ENCODE measurements at places on chromosomes 5 and 9. TPM values are rescaled to one million over a fixed set of nuclear protein-coding genes. Genes with fewer than 3 reads are reported as not detected.

- H3K36me3 ChIP-seq: no peaks in the 10 kb centered on the region
- no peak overlapping the region for H3K27ac ChIP-seq
- no peak overlapping the region for H3K4me3 ChIP-seq
- no peak for DNase-seq
- no peaks in the 10 kb centered on the region for H3K4me1 ChIP-seq
Measured at GRCh38 chr9:120921661-120922181, 4.9 kb downstream of the TRAF1 start.

- no peaks in the 10 kb centered on the region for H3K4me1 ChIP-seq
- H3K36me3 ChIP-seq: no peaks in the 10 kb centered on the region
- no peak overlapping the region for H3K27ac ChIP-seq
- no peaks in the 10 kb centered on the region for H3K27me3 ChIP-seq
- DNase-seq: no peak
Measured at GRCh38 chr5:175893466-175893865, 22.1 kb downstream of the CPLX2 start.

Gene CHSY3
- total RNA-seq: 0.77 TPM

Gene SLC25A2
- not detected for total RNA-seq

Gene LVRN
- total RNA-seq: 1.7 TPM

DNA sequence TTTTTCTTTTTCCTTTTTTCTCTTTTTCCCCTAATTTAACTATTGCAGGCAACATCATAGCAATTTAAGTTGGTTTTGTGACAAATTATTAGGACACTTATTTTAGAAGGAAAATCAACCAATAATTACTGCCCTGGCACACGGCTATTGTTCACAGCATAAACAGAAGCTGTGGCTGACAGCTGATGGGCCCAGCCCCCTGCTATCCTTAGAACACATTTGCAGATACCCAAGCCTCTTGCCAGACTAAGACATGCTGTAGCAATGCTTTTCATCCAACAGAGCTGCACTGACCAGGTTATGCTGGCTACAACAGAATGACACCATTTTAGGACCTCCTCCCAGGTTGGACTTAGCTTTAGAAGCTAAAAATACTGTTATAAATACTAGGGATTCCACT is 852.7 kb upstream of the DMAC1 start:
- no peak overlapping the region for H3K4me3 ChIP-seq
- no peaks in the 10 kb centered on the region for H3K4me1 ChIP-seq
- no peaks in the 10 kb centered on the region for H3K27me3 ChIP-seq
- H3K27ac ChIP-seq: no peak overlapping the region
- H3K36me3 ChIP-seq: no peaks in the 10 kb centered on the region

Gene IL5
- total RNA-seq: not detected

DNA sequence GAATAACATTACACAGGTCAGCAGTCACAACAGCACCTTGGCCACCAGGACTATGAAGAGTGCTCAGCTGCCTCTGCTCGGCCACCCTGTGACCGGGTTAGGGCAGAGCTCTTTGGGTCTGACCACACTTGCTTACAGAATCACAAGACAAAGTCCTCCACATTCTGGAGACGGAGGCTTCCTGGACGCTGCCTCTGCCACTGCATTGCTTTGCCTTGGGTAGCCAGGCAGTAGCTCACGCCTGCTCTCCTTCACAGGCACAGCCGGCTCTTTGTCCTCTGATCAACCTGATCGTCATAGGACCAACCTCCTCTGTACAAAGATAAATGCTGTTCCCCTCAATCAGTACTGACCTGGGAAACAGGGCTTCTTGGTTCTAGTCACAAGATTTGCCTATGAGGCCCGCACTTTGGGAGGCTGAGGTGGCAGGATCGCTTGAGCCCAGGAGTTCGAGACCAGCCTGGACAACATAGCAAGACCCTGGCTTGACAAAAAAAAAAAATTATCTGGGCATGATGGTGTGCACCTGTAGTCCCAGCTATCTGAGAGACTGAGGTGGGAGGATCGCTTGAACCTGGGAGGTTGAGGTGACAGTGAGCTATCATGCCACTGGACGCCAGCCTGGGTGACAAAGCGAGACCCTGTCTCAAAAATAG is 128.4 kb upstream of the IER5L start:
- no peaks in the 10 kb centered on the region for H3K4me1 ChIP-seq
- DNase-seq: no peak
- no peak overlapping the region for H3K27ac ChIP-seq

GRCh38 chr9:89839449-89839848 is 234.6 kb downstream of the GADD45G start:
- H3K36me3 ChIP-seq: no peaks in the 10 kb centered on the region
- DNase-seq: no peak
- no peaks in the 10 kb centered on the region for H3K4me1 ChIP-seq
- H3K4me3 ChIP-seq: no peak overlapping the region
- H3K27ac ChIP-seq: no peak overlapping the region

Gene UBQLN1
- 80.4 TPM for total RNA-seq

Gene DOLPP1
- total RNA-seq: 1.0 TPM
